Esophagus muscularis mucosa (tissue), 4 donors: ENCODE measurements at places on chromosomes 4 and X.

GRCh38 chr4:123936621-123937043 lies 540.0 kb downstream of the SPRY1 start:
- DNase-seq = no peak

DNA sequence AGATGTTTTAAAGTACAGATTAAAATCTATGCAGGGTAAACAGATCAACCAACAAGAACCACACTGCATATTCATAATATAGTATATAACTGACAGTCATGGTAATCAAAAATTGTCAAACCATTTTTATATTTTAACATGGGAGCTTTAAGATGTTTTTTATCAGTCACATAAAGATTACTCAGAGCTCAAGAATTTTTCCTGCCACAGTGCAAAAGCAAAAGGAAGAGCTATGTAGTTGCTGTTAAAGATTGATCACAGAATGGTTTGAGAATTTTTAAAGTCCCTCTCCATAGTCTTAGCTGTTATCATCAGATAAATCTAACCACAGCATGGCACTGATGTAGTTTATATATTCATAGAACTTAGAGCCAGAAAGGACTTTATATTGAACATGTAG lies 8.5 kb downstream of the RAB9B start:
- DNase-seq = no peak

- DNase-seq = no peak
Measured at GRCh38 chr4:151653548-151653918, 107.3 kb downstream of the GATB start.

- no peak for DNase-seq
Measured at GRCh38 chrX:103250977-103251376, 4.0 kb downstream of the TCEAL8 start.

DNA sequence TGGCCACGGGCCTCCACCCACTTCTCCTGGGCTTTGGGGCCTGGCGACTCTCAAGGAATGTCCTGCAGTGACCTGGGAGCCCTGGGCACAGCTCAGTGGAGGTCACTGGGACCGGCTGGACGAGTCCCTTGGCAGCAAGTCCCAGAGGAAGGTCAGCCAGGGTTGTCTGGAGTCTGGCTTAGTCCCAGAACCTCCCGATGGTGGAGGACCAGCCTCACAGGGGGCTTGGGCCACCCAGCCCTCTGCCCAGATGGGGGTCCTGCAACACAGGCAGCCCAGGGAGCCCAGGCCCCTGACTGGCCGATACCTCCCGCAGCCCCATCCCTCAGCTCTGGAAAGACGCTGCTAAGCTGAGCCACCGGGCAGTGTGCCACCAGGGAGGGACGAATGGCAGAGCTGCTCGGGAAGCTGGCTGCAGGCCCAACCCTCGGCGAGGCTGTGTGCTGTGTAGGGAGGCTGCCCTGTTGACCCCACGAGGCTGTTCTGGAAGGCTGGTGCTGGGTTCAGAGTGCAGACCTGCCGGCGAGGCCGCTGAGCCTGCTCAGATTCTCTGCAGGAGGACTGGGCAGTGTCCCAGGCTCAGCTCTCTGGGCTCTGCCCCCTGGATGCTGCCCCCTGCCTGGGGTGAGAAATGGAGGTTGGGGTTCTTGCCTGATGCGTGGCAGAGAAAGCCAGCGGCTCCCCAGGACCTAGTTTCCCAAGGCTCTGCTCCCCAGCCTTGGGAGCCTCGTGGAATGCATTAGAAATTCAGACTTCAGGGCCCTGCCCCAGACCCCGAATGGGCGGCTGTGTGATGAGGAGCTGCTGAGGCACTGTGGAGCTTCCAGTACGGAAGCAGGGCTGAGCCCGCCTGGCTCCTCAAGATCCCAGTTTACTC lies 61.7 kb downstream of the ADRA2C start:
- no peak for DNase-seq

DNA sequence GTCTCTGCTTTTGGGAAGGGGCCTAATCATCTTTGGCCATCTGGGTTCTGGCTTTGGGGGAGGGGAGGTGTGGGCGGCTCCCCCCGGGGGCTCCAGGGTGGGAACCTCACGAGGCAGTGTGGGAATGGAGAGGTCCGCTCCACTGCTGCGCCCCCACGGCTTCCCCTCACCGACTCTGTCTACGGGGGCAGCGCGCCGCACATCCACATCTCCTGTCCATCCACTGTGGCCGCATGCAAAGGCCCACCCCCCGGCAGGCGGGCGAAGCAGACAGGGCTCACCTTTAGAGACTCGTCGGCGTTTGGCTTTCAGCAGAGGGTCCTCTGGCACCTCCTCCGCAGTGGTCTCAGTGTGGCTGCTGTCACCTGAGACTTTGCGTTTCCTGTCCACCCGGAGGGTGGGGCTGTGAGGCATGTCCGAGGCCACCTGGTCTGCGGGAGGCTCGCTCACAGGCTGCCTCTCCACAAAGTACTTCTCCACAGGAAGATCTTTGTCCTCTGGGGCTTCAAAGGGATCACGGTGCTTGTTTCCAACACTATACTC lies 33.6 kb downstream of the BCOR start:
- no peak for DNase-seq

DNA sequence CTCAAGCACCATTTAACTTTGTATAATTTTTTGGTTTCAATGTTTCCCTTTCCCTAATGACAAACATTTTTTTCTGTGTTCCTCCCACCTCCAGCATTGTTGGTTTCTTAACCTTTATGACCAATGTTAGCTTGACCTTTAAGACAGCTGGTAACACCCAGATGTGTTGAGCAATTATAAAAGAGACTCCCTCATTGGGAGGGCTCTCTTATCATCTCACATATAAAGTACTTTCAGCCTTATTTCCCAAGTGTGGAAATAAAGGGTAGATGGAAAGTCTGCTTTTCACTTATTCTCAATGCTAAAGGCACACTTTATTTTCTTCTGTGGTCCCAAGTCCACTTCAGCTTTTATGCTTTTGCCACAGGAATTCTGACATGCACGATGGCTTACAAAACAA lies 1420.4 kb downstream of the RAPGEF2 start:
- DNase-seq = no peak

DNA sequence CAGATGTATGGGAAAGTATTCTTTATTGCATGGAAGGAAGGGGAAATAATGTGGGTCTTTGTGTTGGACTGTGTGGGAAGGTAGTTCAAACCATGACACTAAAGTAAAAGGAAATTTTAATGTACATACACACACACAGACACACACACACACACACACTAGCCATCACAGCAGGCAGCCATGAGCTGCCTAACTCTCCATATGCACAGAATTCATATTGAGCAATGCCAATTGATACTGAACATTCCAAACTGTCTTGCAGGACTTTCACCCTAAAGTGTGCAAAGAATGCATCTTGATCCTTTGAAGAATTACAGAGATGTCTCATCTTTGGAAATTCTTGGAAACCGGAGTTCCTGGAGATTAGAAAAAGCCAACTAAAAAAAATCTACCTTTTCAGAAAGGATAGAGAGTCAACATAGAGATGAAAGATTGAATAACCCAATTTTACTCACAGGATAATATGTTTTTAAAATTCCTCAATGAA lies 120.6 kb upstream of the MBNL3 start:
- no peak for DNase-seq

GRCh38 chr4:24775032-24775605 lies 20.3 kb upstream of the SOD3 start:
- peak; percentile 7 for DNase-seq

GRCh38 chr4:112206431-112206830 lies 25.2 kb upstream of the AP1AR start:
- no peak for DNase-seq

DNA sequence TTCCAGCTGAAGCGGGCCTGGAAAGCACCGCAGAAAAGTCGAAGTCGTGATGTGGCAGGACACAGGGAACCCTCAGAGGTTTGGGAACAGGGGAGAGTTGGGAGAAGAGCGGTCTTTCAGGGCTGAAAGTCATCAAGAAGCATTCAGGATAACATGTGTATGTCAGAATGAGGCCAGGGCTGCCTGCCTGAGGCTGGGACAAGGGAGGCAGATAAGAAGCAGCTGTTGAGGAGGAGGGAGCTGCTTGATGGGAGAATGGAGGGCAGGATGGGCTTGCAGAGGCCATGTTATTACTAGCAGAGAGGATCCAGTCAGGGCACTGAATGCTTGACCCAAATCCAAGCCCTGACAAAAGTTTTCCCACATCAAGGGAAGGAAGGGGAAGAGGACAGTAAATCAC lies 132.0 kb downstream of the ATG4A start:
- DNase-seq = no peak

DNA sequence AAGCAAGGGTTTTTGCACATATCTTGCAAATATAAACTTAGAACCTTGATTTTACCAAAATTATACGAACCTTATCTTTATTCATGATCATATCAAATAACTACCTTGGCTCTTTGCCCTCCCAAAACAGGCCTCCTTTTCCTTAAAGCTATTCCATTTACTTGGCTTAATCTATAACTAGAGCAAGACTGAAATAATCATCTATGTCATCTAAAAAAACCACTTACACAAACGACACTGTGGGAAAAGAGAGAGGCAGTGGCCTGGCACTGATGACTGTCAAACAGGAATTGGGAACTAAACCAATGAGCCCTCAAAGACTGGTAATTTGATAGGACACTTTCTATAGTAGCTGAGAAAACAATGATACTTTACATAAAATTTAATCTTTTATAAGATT lies 11.7 kb upstream of the PTPN13 start:
- no peak for DNase-seq

DNA sequence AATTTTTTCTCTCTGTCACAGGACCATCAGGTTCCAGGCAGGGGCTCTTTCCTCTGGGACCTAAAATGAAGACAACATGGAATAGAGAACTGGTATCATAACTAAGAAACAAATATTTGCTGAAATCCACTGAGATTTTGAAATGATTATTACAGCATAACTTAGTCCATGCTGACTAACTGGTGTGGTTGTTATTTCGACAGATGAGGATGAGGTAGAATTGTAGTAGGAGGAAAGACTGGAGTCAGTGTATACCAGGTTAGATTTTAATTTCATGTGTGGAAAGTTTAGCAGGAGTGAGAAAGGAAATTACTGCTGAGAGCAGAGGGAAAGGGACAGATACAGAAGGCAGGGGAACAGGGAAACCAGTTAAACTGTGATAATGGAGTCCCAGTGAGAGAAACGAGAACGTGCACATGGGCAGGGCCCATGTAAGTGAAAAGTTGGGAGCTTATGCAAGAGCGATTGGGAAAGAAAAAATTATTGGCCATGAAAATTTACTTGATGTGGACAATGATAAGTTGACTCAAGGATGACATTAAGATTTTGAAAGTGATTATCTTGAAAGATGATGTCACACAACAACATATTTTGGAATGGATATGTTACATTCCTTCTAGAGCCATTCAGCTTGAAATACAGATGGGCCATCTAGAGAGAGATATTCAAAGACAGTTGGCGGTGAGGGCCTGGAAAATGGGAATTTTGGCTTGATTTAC lies 98.7 kb upstream of the DDIT4L start:
- no peak for DNase-seq

DNA sequence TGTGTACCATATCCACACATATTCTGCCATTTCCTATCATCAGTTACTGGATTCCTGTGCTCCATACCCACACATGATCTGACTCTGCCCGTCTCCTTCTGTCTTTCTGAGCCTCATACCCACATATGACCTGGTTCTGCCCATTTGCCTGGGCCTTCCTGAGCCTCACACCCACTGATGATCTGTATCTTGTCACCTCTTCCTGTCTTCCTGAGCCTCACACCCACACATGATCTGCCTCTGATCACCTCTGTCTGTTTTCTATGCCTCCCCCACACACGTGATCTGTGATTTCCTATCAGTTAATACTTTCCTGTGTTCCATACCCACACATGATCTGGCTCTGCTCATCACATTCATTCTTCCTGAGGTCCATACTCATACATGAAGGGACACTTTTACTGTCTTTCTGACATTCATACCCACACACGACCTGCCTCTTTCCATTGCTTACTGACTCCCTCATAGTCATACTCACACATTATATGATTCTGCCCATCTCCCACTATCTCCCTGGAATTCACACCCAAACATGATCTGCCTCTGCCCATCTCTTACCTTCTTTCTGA lies 32.5 kb downstream of the SCML1 start:
- DNase-seq = no peak

GRCh38 chrX:8849458-8849857 lies 48.3 kb upstream of the FAM9A start:
- DNase-seq = no peak

- no peak for DNase-seq
Measured at GRCh38 chr4:152158225-152158624, 377.7 kb downstream of the FBXW7 start.

DNA sequence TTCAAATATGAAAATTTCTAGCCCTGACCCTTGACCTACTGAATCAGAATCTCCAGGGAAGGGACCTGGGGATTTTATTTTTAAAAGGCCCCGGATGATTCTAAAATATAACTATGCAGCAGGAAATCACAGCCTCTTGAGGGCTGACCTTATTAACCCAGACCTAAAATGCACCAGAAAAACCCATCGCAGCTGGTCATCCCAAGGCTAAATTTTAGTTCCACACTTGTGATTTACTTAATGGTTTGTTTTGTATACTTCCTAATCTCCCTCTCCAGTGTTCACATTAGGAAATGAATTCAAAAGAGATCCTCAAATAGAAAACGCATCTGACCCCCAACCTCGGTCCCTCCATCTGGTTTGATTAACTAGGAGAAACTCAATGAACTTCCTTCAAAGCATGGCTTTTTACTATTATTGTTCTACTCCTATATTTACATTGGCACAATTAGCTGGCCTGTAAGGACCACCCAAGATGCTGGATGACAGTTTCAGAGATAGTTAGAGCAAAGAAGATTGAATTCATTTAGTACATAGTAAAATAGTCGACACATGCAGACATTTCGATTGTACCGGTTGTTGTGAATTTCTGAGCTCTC lies 147.8 kb upstream of the MED14 start:
- DNase-seq = no peak

DNA sequence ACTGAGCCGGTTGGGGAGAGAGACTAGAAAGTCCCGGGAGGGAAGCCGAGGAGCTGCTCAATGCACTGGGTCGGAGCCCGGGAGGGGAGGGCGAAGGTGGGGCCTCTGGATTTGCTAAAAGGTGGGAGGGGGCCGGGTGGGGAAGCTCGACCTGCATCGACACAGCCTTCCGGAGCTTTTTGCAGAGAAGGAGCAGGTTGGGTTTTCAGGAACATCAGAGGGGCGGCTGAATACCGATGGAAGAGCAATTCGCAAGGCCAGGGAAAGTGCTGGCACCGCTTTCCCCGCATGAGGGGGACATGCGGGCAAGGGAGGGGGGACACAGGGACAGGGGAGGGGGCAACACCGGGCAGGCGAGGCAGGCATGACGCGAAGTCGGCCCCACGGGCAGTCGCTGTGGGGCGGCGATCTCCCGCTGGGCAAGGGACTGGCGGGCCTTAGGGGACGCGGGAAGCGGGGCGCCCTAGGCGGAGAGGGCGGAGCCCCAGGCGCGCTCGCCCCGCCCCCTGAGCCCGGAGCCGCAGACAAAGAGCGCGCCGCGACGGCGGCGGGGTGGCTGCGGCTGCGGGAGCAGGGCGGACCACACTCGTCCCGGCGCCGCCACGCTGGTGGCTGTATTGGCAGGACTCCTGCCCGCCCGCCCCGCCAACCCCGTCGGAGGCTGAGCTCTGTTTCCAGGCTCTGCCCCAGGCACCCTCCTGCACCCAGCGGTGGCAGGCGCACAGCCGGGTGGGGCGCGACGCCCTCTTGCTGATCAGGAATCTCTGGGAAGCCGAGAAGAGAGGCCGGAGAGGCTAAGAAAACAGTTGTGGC lies 11.6 kb downstream of the PDZD4 start:
- no peak for DNase-seq

- DNase-seq = no peak
Measured at GRCh38 chr4:153166716-153167501, 37.3 kb upstream of the TRIM2 start.

- no peak for DNase-seq
Measured at GRCh38 chr4:122508083-122508482, 51.6 kb upstream of the IL2 start.

GRCh38 chr4:175035905-175036304 lies 117.7 kb downstream of the ADAM29 start:
- DNase-seq = no peak
